ENCODE measurements at places on chromosomes 11 and 22.

DNA sequence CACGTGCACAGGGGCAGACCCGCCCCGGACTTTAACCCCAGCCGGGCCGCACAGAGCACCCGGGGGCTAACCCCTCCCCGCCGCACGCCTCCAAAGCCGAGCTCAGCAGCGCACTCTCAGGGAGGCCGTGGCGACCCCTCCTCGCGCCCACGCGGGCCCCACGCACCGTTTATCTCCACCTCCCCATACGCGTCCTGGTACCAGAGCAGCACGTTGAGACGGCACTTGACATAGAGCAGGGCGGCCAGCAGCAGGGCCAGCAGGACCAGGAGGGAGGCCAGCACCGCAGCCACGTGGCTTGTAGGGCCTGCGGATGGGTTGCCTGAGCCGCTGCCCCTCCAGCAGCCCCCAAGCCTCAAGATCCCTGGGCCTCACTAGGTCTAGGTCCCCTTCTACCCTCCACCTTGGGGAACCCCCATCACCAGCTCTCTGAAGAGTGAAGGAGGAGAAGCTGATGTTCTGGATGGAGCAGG, 7.1 kb downstream of the SIGIRR start:
- no peak for DNase-seq

- DNase-seq, result no peak
Observed at GRCh38 chr11:65305501-65306268, 9.0 kb upstream of the CDC42EP2 start.

- no peak for DNase-seq
Observed at GRCh38 chr11:9201372-9202162, 63.6 kb downstream of the DENND5A start.

DNA sequence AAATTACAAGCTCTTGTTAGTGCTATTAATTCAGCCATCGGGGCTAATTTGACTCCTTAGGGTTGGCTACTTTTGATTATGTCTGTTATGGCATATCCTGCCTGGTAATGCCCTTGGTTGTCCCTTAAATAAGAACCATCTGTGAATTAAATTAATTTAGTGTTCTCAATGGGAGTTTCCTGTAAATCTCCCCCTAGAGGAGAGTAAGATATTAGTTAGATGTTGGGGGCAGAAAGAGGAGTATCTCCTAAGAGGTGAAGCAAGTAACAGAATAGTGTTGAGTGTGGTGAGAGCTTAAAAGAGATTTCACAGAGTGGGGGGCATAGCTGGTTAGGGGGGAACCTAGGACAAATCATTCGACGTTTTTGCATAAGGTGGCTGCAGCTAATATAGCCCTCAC, 1126.9 kb downstream of the JRKL start:
- DNase-seq, result no peak

DNA sequence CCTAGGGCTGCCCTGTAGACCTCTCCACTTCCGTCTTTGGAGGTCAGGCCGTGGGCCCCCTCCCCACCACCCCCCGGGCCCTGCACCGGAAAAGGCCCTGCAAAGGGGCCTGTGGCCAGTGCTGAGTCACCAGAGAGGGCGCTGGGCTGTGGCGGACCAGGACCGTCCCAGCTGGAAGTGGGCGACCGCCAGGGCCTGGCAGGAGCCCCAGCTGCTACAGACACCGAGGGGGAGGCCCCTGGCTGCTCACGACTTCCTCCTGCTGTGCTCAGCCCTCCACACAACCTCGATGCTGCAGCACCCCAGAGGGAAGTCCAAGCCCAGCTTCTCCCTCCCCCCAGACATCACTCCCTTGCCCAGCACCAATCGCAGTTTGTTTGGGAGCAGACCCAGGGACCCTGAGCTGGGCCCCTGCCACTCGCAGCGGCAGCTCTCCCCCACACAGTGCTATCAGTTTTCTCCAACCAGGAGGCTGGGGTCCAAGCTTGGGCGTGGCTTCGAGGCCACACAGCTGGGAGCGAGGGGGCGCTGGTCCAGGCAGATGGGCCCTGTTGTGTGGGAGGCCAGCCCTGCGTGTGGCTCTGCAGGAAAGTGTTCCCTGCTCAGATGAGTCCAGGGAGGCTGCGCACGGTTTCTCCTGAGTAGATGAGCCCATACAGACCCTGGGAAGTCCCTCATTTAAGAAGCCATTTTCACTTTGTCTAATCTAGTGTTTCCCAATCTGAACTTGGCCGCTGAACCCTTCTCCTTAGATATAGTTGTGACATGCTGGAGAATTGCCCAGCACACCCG, 5.6 kb upstream of the SH3BP1 start:
- DNase-seq, result no peak

DNA sequence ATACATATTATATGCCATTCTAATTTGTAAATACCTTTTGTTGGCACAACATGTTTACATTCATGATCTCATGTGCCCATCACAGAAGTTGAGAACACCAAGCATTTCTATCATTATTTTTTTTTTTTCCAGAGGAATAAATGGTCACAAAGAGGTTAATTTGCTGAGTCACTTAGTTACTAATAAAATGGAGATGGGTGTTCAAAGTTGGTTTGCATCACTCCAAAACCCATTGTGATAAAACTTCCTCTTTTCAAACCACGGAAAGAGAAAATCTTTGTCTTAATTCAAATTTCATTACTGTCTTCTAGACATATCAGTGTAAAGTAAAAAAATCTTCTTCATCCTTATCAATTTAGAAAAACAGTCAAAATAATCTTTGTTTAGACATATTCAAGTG, 636.8 kb upstream of the CCDC179 start:
- DNase-seq, result no peak

- no peak for DNase-seq
Observed at GRCh38 chr22:49535527-49536125, 292.0 kb downstream of the BRD1 start.

- no peak for DNase-seq
Observed at GRCh38 chr11:26844963-26845362, 123.1 kb upstream of the SLC5A12 start.

- DNase-seq, result no peak
Observed at GRCh38 chr22:41398921-41399320, 17.2 kb downstream of the TEF start.

DNA sequence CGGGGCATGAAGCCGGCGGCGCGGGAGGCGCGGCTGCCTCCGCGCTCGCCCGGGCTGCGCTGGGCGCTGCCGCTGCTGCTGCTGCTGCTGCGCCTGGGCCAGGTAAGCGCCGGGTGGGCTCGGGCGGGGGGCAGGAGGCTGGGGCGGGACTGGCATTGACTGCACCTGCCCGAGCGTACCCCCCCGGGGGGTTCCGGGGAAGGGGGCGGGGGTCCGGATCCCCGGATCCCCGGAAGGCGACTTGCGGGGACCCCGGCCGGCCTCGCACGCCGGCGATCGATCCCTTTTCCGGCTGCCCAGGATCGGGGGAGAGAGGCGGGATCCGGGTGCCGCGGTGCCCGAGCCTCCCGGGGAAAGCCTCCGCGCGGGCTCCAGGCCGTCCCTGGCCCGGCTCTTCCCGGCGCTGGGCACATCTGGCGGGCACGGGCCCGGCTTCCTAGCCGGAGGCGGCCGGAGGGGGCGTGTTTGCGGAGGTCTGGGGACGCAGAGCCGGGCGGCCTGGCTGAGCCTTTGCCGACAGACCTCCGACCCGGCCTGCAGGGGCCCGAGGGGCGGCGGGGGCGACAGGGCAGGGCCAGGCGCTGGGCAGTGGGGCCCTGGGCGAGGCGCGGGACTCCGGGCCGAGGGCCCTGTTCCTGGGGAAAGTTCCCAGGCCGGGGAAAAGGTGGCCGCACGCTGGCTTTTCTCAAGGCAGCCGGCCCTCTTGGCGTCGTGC, 705 bp downstream of the PTPRJ start:
- DNase-seq, result no peak

DNA sequence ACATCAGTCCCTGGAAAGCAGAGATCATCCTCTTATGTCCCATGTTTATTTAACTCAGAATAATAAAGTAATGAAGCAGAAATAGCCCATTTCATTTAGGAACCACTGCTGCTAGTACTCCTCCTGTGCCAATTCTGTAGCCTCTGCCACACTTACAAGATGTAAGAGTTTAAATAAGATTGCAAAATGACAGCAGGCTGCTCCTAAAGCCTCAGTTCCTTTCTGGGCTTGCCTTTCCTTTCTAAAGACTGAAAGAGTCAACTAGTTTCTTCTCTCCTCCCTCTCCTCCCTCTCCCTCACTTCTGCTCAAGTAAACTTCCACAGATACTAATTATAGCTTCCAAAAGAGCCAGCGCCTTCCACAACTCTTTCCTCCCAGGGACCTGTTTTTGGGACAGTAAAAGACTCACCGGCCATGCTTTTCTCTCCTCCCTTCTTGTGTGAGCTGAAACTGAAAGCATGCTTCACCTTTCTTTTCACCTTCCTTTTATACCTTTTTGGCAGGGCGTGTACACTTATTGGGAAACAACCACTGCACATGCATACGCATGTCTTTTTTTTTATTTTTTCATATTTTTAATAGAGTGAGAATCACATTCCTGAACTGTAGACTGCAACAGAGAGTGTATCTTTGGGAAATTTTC, 26.1 kb upstream of the CARD16 start:
- no peak for DNase-seq

DNA sequence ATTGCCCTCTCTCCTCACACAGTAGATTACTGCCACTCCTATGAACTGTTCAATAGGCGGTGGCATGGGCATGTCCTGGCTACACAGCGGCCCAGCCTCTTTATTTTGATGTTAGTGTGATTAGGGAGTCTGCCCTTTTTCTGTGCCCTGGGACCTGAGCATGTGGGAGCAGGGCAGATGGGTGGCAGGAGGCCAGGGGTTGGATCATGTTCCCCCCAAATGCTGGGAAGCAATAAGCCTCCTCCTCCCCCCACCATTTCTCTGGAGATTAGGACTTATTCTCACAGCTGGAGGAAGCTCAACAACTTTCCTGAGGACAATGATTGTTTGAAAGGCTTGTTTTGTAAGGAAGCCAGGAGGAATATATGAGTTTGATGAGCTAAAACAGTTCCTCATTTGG, 848 bp downstream of the HEPN1 start:
- no peak for DNase-seq

DNA sequence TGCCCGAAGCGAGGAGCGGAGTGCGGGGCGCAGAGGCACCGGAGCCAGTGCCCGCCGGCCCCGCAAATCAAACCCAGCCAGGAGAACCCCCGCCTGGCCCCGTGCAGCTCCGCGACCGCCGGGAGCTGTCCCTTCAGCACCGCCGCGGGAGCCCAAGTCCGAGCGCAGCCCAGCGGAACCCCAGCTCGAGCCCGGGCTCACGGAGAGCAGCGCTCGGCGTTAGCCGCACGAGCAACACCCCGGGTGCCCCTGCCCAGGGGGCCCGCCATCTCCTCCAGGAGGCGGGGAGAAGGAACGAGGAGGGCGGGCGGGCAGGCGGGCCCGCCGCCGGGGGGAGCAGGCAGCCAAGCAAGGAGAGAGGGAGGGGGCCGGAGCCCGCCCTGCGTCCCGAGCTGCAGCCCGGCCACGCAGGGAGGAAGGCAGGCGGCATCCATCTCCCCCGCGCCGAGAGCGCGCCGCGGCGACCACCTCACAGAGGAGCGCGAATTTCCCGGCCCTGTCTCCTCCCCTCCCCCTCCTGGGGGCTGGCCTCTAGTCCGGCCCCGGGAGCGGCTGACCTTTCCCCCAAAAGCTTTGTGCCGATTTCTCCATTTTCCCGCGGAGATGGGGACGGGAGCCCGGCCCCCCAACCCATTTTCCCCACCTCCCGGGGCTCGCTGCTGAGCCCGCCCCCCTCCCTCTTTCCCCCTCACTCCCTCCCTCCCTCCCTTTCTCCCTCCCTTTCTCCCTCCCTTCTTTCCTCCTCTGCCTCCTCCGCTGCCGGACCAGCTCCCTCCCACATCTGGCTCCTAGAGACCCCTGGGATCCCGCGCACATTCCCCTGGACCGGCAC, 621 bp downstream of the KCNC1 start:
- peak; percentile 37 for DNase-seq

DNA sequence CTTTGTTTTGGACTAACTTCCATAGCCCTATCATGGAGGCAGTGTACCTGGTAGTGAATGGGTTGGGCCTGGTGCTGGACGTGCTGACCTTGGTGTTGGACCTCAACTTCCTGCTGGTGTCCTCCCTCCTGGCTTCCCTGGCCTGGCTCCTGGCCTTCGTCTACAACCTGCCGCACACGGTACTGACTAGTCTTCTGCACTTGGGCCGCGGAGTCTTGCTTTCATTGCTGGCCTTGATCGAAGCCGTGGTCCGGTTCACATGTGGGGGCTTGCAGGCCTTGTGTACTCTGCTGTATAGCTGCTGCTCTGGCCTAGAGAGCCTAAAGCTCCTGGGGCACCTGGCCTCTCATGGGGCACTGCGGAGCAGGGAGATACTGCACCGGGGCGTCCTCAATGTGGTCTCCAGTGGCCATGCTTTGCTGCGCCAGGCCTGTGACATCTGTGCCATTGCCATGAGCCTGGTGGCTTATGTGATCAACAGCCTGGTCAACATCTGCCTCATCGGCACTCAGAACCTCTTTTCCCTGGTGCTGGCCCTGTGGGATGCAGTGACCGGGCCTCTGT, 846 bp downstream of the RNF26 start:
- no peak for DNase-seq

DNA sequence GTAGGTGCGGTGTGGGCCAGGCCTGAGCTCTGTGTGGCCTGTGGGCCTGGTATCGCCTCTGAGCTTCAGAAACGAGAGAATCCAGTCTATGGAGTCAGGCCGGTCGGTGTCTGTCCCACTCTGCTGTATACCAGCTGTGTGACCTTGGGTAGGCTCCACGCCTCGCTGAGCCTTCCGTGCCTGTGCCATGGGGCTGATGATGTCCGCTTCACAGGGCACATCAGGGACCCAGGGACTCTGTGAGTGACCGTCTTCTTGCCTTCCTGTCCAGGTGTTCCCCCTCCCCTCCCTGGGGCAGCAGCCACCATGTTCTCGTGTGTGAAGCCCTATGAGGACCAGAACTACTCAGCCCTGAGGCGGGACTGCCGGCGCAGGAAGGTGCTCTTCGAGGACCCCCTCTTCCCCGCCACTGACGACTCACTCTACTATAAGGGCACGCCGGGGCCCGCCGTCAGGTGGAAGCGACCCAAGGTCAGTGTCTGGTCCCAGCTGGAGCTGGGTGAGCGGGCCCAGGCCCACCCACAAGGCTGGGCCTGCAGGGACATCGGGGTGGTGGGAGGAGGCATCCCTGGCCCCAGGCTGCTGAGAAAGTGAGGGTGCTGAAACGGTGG, 17.9 kb downstream of the CAPN5 start:
- no peak for DNase-seq

- DNase-seq, result no peak
Observed at GRCh38 chr22:45645526-45646414, 25.9 kb upstream of the ATXN10 start.

GRCh38 chr22:47031628-47031915, 269.1 kb downstream of the TBC1D22A start:
- no peak for DNase-seq

DNA sequence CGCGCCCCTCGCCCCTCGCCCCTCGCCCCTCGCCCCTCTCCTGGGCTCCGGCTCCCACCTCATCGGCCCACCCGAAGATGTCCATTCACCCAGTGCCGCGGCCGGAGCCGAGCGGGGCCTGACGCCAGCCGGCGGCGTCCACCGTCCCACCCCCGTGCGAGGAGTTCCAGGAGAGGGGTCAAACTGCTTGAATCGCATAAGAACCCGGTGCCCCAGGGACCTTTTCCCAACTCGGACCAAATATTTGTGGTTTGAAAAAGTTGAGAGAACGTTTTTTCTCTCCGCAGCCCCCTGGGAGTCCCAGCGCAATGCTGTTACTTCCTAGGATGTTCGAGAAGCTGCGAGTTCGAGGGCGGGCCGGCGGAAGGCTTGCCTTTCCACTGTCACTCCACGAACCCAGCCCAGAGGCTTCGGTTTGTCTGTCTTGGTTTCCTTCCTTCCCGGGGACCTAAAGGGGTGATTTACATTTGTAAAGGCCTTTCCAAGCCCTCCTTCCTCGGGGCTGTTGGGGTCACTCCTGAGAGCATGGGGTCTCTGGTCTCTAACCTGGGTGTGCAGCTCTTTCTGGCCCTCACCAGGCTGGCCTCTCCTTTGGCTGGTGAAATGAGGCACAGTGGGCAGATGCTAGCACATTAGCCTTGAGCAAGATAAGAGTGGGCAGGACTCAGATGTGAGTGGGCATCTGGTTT, 38.0 kb downstream of the ETS1 start:
- DNase-seq, result no peak

Measured in pulmonary artery endothelial cell (primary cell).